CD4-positive, alpha-beta memory T cell (primary cell): ENCODE measurements at places on chromosomes 3 and 15. TPM values are rescaled to one million over a fixed set of nuclear protein-coding genes. Genes with fewer than 3 reads are reported as not detected.
A peak's percentile ranks its signal among the peaks of the same experiment; 100 is the strongest.

- no peak overlapping the region for H3K27ac ChIP-seq
- H3K36me3 ChIP-seq, result peaks cover 12% of the 10 kb centered on the region
- H3K4me1 ChIP-seq, result no peaks in the 10 kb centered on the region
- no peaks in the 10 kb centered on the region for H3K27me3 ChIP-seq
- no peak overlapping the region for H3K4me3 ChIP-seq
These were observed 163.6 kb downstream of the ITPR1 start for GRCh38 chr3:4656626-4657328.

DNA sequence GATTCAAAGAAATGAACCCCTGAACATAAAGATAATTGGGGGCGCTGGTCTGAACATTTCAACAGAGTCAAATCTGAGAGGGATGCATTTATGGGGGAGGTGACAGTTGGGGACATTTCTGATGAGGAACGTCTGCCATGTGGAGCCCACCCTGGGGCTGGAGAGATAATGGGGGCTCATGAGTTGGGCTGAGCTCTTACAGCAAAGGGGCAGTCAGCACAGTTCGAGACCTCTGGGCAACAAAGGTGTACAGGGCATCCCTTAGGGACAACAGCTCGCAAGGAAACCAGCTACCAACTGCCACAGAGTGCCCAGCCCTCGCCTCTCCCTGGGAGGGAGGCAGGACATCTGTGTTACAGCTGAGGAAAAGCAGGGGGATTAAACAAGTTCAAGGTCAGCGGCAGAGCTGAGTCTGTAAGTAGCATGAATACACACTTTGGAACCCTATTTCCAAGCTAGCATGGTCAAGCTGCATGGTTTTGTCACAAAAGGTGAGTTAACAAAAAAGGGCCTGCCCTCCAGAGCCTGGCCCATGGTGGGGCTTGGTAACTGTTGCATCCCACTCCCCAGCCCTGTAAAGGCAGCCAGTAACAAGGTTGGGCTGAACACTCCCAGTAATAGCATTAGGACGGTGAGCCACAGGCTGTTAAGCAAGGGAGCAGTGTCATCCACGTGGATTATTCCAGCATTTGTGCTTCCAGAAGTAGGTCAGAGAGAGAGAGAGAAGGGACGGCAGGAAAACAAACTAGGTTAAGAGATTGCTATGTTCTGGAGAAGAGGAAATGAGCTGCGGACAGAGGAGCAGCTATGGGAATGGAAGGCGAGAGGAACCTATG is 4.3 kb downstream of the GNB5 start:
- H3K4me3 ChIP-seq, result no peak overlapping the region
- H3K27ac ChIP-seq, result no peak overlapping the region
- DNase-seq, result no peak
- H3K36me3 ChIP-seq, result no peaks in the 10 kb centered on the region

DNA sequence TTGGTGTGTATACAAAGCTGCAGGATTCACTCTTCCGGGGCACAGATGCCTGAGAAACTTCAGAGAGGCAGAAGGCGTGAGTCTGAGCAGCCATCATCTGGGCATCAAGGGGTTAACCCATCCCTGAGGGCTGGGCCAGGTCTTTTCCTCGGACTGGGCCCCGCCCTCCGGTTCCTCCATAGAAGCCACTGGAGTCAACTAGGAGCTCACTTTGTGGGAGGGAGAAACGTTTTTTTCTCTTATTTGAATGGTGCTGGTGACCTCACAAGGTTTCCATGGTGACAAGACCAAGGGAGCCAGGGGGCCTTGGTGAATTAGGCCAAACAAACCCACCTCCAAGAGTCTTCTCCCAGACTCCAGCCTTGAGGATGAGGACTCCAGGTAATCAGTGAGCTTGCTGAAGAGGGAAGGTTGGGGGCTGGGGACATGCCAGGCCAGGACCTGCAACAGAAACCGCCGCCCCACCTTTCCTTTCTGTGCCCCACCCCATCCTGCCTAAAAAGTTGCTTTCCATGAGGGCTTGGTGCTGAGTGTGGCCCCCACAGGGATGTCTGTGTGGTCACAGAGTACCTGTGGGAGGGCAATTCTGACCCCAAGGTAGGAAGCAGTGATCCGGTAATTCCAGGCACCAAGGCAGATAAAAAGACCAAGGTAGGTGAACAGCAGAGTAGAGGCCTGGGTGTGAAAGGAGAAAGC is 14.8 kb upstream of the INSYN1 start:
- H3K4me3 ChIP-seq, result no peak overlapping the region
- no peak overlapping the region for H3K27ac ChIP-seq
- DNase-seq, result no peak
- no peaks in the 10 kb centered on the region for H3K4me1 ChIP-seq
- no peaks in the 10 kb centered on the region for H3K27me3 ChIP-seq

DNA sequence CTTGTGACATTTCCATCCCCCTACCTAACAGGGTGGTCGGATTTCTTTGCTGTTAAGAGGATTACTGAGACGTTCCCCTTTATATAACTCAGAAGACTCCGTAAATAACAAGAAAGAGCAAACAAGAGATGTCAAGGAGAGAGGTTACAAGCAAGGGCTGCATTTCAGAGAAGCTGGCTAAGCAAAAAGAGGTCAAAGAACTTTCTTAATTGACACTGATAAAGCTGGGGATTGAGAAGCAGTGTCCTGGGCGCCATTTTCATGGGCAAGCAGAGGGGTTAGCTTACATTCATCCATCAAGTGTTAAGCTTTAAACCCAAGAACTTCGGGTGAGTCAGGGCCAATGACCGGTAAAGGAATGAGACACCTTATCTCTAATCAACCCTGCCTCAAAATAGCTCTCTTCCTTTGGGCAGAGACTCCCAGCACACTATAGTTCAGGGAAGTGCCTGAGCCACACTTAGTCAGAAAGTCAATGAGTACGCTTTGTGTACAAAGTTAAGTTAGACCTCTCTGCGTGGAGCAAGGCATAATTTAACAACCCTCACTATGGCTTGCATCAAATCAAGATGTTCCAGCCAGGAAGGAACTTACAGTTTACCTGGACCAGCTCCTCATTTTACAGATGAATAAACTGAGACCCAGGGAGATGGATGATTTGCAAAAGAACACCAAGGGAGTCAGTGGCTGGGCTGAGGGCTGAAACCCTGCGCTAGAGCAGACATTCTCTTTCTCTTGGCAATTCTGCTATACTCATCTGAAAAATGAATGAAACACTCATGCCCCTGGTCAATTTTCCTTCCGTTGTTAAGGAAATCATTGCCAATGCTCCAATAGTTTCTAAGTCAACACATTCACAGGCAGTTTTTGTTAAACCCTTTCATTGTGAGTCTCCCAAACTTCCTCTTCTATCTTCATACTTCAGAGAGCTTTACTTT is 44.6 kb downstream of the CCNL1 start:
- H3K4me1 ChIP-seq, result peaks cover 8% of the 10 kb centered on the region
- H3K27me3 ChIP-seq, result no peaks in the 10 kb centered on the region
- H3K27ac ChIP-seq, result no peak overlapping the region
- H3K4me3 ChIP-seq, result no peak overlapping the region
- DNase-seq, result no peak

PCLAF gene
- total RNA-seq, result 1.5 TPM

DNA sequence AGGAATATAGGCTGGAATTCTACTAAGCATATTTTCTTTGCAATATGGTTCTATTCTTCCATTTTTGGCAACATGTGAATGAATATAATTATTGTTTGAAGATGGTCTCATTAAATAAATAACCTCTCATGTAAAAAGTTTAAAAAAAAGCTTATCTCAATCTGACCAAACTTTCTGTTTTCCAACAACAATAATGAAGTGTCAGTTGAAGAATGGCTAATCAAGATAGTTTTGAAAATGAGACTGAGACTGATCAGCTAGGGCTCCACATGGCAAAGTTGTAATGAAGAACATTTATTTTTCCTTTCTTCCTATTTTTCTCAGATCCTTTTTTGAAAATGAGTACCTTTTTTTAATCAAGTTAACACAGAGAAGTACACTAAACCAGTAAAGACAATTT is 117.4 kb downstream of the GALK2 start:
- no peaks in the 10 kb centered on the region for H3K27me3 ChIP-seq
- H3K36me3 ChIP-seq, result peaks cover 23% of the 10 kb centered on the region
- no peak for DNase-seq

GRCh38 chr3:126418661-126419131 is 24.0 kb downstream of the CFAP100 start:
- H3K27ac ChIP-seq, result no peak overlapping the region
- H3K27me3 ChIP-seq, result no peaks in the 10 kb centered on the region
- H3K4me3 ChIP-seq, result no peak overlapping the region
- no peaks in the 10 kb centered on the region for H3K36me3 ChIP-seq
- no peaks in the 10 kb centered on the region for H3K4me1 ChIP-seq

CSTA gene
- 0.61 TPM for total RNA-seq

DNA sequence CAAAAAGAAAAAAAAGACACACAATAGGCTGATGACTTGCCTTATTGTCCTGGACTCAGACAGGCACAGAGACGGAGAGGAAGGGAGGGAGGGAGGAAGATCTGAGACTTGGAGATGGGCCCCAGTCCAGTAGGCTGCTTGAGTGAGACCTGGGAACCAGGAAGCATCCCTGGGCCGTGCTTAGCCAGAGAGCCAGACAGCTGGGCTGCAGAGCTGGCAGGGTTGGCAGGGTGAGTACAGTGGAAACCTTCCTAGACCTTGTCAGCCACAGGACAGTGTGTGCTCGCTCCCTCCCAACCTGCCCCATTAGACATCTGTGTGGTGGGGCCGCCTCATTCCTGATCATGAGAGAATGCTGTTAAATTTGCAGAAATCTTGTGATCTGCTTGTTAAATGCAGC is 107.9 kb upstream of the ALDH1A3 start:
- no peak overlapping the region for H3K4me3 ChIP-seq
- no peaks in the 10 kb centered on the region for H3K27me3 ChIP-seq
- H3K27ac ChIP-seq, result no peak overlapping the region
- H3K4me1 ChIP-seq, result no peaks in the 10 kb centered on the region

- H3K4me1 ChIP-seq, result no peaks in the 10 kb centered on the region
- H3K27ac ChIP-seq, result no peak within 1 kb of the TSS
- H3K27me3 ChIP-seq, result no peaks in the 10 kb centered on the region
- H3K36me3 ChIP-seq, result no peaks in the 10 kb centered on the region
These were observed at the start of gene ATP13A5 for GRCh38 chr3:193378706-193379105. ATP13A5 (minus strand) TSS chr3:193378753; CDS start chr3:193378725, 28 bp downstream.

DNA sequence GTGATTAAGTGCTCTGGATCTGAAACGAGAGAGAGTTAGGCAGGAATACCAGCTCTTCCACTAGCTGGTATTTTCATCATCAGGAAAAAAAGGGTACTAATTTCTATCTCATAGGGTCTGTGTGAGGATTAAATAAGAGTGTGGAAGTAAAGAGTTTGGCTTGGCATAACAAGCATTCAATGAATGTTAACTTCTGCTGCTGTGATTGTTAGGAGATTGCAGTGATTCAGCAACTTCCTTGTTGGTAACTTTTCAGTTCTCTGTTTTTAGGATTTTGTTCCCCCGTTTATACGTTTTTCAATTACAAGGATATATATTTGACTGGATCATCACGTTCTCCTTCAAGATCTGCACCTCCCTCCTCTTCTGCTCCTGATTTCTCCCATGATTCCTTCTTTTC is 65.9 kb upstream of the MYO5C start:
- no peak overlapping the region for H3K27ac ChIP-seq
- DNase-seq, result no peak
- peaks cover 22% of the 10 kb centered on the region for H3K36me3 ChIP-seq
- no peaks in the 10 kb centered on the region for H3K4me1 ChIP-seq
- H3K27me3 ChIP-seq, result no peaks in the 10 kb centered on the region

ALPK3 gene
- 0.26 TPM for total RNA-seq

DNA sequence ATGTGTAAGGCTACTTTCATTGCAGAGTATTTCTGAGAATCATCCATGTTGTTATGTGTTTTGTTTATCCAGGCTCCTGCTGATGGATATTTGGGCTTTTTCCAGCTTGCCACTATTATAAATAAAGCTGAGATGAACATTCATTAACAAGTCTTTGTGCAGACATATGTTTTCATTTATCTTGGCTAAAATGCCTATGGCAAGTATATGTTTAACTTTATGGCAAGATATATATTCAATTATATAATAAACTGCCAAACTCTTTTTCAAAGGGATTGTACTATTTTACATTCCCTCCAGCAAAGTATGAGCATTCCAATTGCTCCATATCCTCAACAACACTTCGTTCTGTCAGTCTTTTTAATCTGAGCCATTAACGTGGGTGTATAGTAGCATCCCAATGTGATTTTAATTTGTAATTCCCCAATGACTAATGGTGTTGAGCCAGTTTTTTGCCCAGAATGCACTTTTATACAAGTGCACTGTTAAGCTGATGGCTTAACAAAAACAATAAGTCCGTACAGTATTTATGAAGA is 452.4 kb downstream of the SHQ1 start:
- no peaks in the 10 kb centered on the region for H3K36me3 ChIP-seq
- peaks cover 57% of the 10 kb centered on the region for H3K4me1 ChIP-seq
- DNase-seq, result no peak
- no peaks in the 10 kb centered on the region for H3K27me3 ChIP-seq
- no peak overlapping the region for H3K4me3 ChIP-seq
- no peak overlapping the region for H3K27ac ChIP-seq

DNA sequence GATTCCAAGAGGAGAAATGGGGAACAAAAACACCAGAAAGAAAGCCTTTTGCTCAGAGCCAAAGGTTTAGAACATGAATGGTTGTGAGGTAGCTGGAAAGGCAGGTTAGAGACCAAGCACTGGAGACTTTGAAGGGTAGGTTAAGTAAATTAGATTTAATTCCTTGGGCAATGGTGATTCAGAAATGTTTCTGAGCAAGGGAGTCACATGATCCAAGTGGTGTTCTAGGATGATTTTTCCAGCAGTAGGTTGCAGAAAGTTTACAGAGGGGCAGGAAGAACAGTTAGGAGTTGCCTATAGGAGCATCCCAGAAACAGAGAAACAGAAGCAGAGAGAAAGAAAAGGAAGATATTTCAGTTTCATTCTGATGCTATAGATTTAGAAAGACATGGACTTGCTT is 139.8 kb downstream of the WDR76 start:
- H3K27me3 ChIP-seq, result no peaks in the 10 kb centered on the region
- DNase-seq, result no peak
- H3K27ac ChIP-seq, result no peak overlapping the region
- H3K36me3 ChIP-seq, result no peaks in the 10 kb centered on the region

- no peaks in the 10 kb centered on the region for H3K27me3 ChIP-seq
- H3K36me3 ChIP-seq, result no peaks in the 10 kb centered on the region
- no peak overlapping the region for H3K4me3 ChIP-seq
- DNase-seq, result no peak
- no peak overlapping the region for H3K27ac ChIP-seq
- no peaks in the 10 kb centered on the region for H3K4me1 ChIP-seq
These were observed 18.8 kb downstream of the THAP10 start for GRCh38 chr15:70873232-70874054.

- peaks cover 4% of the 10 kb centered on the region for H3K36me3 ChIP-seq
- peak overlapping the region; percentile 38 for H3K4me3 ChIP-seq
- no peaks in the 10 kb centered on the region for H3K27me3 ChIP-seq
- no peak for DNase-seq
- H3K27ac ChIP-seq, result peak overlapping the region; percentile 73
- H3K4me1 ChIP-seq, result peaks cover 46% of the 10 kb centered on the region
These were observed 1.4 kb downstream of the DLG1 start for GRCh38 chr3:197297002-197297401.

ATRIP gene
- total RNA-seq, result 14.9 TPM

- H3K4me3 ChIP-seq, result no peak overlapping the region
- no peak for DNase-seq
- no peaks in the 10 kb centered on the region for H3K4me1 ChIP-seq
- H3K27me3 ChIP-seq, result no peaks in the 10 kb centered on the region
These were observed 152.4 kb downstream of the RORA start for GRCh38 chr15:61076598-61077170.
